ENCODE measurements at places on chromosomes 7 and 10.

GRCh38 chr7:18538554-18539250 lies 43.2 kb downstream of the HDAC9 start:
- DNase-seq = no peak

DNA sequence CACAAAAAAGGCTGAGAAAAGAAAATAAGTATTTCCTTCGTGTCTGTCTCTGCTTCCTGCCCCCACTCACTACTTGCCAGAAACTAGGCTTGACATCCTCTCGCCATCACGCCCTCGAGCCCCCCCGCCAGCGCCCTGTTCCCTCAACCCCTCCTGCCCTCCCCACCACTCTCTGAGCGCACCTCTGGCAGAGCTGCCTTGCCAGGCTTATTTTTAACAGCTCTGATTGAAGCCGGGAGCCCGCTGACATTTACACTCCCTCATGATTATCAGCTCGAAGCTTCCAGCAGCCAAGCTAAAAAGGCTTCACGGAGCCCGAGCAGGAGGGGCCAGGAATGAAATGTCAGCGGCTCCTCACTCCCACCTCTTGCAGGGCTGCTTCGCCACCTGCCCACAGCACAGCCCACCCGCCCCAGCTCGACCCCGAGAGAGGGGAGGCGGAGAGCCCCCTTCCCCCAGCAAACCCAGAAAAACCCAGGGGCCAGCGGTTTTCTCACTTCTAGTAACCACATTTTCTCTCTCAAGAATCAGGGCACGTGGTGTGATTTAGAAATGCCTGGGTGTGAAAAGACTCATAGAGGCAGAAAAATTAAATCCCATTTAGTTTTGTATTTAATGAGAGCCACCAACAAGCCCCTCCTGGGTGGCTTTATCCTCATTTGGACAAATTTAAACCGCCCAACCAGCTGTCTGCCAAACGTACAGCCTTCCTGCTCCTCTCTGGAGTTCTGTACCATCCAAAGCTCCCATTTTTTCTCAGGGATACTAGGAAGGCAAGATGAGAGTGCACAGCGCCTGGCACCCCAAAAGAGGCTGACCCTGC lies 89.3 kb downstream of the SLIT1 start:
- no peak for DNase-seq

DNA sequence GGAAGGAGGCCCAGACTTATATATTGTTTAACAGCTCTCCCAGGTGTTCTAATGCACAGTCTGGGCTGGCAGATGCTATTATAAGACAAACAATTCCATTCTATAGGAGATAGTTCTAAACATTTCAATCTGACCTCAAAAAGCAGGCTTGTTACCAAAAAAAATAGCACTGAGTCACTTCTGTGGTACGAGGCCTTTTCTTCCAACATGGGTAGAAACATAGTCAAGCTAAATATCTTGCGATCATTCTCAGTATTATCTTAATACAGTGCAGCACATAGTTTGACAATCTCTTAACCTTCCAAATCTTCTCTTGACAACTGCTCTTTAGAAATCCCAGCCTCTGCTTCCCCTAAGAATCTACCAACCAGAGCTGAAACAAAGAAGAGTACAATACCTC lies 46.6 kb upstream of the MKX start:
- DNase-seq = no peak

GRCh38 chr7:102992938-102993717 lies 80.3 kb downstream of the LRRC17 start:
- peak; percentile 90 for DNase-seq

- peak; percentile 82 for DNase-seq
Measured at GRCh38 chr10:99631496-99631895, 11.3 kb upstream of the SLC25A28 start.

- no peak for DNase-seq
Measured at GRCh38 chr10:53537508-53537907, 764.9 kb upstream of the MBL2 start.

- peak; percentile 96 for DNase-seq
Measured at GRCh38 chr7:133252858-133253518, at the start of gene EXOC4. TSS of gene EXOC4 (plus strand) at chr7:133253078.

GRCh38 chr7:8511855-8512254 lies 78.4 kb downstream of the NXPH1 start:
- DNase-seq = no peak

- DNase-seq = no peak
Measured at GRCh38 chr10:46556515-46557318, at the start of gene GPRIN2. TSS of gene GPRIN2 (minus strand) at chr10:46556658. CDS start at chr10:46550736, 5,922 bp downstream.

DNA sequence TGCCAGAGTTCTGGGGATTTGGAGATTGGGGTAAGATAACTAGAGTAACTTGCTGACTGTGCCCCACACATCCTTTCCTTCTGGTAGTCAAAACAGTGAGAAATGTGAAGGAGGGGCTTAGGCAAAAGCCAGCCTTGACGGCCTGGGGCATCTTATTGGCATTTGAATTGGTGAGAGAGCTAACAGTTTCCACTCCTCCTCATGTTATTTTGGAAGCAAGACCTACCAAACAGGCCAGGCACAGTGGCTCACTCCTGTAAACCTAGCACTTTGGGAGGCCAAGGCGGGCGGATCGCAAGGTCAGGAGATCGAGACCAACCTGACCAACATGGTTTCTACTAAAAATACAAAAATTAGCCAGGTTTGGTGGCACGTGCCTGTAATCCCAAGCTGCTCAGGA lies 596.6 kb downstream of the GRM8 start:
- no peak for DNase-seq

GRCh38 chr7:18829858-18830285 lies 287.6 kb downstream of the TWIST1 start:
- peak; percentile 80 for DNase-seq

DNA sequence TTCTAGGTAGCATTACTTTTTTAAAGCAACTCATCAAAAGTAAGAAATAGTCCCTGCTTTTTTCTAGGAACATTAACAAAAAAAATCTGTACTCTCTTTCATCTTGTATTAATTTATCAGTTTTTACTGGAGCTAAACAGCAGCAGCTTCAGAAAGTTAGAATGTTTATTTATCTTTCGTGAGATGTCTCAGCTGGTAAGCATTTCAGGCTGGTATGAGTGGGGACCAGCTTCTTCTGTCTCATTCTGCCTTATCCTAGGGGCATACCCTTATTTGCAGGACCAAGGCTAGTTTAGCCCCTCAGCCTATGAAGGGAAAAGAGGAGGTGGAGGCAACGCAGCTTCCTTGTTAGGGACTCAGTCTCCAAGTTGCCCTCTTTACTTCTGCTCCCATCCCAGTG lies 35.1 kb downstream of the LANCL2 start:
- DNase-seq = no peak

DNA sequence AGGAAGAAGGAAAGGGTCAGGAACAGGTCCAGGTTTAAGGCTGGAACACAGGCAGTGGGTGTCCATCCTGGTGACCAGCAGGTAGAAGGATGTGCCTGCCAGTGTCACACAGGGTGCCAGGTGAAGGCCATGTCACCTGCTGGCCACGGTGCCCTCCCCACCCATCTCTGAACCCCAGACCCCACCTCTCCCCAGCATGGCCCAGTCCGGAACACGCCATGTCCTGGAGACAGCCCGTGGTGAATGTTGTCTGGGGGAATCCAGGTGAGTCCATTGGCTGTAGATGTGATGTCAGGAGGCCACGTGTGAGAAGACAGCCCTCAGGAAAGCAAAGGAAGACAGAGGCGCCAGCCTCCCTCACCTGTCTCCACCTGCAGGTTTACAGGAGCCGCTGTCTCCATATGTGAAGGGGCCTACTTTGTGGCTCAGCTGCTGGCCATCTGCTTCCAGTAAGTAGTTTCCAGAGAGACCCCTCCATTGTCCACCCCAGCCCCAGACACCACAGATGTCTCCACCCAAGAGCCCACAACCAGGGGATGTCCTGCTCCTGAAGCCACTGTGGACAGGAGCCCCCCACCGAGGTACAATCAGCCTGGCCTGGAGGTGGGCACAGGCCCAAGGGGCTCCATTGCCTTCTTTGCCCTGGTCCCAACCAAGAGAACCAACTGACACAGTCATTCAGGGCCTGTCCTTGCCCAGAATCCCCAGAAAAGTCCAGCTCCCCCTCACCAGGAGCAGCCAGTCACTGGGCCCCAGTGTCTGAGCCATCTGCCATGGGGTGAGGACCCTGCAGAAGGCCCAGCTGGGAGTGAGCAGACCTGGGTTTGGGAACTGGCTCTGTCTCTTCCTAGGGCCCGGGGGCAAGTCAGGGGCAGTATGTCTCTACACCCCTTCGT lies 20.7 kb downstream of the TMEM72 start:
- no peak for DNase-seq

- DNase-seq = peak; percentile 41
Measured at GRCh38 chr10:58573144-58573543, 60.5 kb downstream of the BICC1 start.

GRCh38 chr10:77590344-77591237 lies 47.0 kb downstream of the KCNMA1 start:
- DNase-seq = no peak

GRCh38 chr10:59627366-59628018 lies 82.2 kb downstream of the SLC16A9 start:
- no peak for DNase-seq

GRCh38 chr10:71516890-71517289 lies 120.2 kb downstream of the CDH23 start:
- no peak for DNase-seq

GRCh38 chr7:100607111-100607510 lies 4.9 kb downstream of the PCOLCE start:
- no peak for DNase-seq
